ENCODE measurements at places on chromosomes 4 and X.

GRCh38 chr4:76233967-76234678, 17.4 kb upstream of the FAM47E start:
- DNase-seq, result no peak

- peak; percentile 75 for DNase-seq
These were observed 72.7 kb upstream of the BOD1L1 start for GRCh38 chr4:13700021-13700857.

- no peak for DNase-seq
These were observed 21.8 kb downstream of the ADAM29 start for GRCh38 chr4:174940002-174940401.

DNA sequence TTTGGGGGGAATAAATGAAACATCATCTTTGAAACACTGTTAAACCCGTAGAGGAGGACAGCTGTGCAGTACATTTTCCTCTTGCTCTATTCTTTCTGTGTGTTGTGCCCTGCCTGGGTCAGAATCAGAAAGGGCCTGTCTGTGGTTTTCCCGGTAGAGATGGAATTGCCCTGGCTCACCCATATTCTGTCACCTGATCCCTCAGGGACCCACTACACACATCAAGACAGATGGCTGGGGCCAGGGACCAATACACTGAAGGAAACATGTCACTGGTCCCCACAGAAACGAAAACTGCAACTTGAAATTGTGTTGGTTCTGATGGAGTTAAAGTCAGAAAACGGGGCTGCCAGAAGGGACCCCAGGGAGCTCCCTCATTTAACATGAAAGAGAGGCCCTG, 114.9 kb downstream of the ZNF827 start:
- no peak for DNase-seq

DNA sequence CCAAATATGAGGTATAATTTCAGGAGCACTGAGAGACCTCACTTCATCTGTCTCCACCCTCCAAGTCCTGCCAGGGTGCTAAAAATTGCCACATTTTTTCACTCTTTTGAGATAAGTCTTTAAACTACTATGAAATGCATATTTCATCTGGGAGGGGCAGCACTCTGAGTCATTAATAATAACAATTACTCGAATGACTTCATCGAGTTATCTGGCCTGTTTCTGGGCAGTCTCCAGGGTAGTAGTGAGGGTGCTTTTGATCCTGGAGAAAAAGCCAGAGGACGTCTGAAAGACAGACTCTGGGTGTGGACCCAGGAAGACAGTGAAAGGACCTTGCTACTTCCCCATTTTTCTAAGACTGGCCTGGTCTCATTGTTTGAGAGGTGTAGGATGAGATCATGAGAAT, 42.3 kb upstream of the SRD5A3 start:
- peak; percentile 92 for DNase-seq

- DNase-seq, result no peak
These were observed 845 bp downstream of the ZAR1 start for GRCh38 chr4:48490680-48491513.

DNA sequence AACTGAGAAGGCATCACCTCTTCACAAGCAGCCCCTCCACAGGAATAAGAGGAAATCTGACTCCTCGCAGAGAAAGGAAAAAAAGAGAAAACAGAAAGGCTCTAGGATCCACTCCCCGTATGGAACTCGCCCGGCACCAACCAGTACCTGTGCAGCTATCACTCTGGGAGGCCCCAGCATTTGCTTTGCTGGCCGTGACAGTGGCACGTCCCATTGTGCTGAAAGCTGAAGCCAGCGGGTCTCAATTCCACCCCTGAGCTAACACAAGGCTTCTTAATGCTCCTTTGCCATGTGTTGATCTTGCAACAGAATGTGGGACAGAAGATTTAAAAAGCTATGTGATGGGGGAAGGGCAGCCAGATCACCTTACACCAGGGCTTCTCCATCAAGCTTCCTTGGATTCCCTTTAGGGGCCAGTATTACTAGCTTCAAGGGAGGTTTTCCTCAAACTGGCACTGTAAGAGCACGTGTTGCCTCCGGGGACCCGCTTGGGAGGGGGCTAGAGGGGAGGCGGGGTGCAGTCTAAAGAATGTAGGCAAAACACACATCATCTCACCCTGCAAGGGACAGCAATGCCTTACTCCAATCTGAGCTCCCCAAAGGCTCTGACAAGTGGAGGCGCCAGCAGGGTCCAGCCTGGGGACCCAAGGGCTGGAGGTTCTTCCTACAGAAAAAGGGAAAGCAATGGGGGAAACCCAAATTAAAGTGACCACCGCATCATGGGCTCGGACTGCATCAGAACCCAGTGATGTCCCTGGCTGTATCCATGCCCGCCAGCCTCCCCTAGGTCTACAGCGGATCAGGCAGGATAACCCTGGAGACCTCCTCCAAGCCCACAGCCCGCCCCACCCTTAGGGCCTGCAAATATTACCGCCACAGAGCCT, 1.2 kb downstream of the USP46 start:
- DNase-seq, result peak; percentile 40

GRCh38 chr4:8439168-8439567, 1.4 kb downstream of the ACOX3 start:
- DNase-seq, result no peak

DNA sequence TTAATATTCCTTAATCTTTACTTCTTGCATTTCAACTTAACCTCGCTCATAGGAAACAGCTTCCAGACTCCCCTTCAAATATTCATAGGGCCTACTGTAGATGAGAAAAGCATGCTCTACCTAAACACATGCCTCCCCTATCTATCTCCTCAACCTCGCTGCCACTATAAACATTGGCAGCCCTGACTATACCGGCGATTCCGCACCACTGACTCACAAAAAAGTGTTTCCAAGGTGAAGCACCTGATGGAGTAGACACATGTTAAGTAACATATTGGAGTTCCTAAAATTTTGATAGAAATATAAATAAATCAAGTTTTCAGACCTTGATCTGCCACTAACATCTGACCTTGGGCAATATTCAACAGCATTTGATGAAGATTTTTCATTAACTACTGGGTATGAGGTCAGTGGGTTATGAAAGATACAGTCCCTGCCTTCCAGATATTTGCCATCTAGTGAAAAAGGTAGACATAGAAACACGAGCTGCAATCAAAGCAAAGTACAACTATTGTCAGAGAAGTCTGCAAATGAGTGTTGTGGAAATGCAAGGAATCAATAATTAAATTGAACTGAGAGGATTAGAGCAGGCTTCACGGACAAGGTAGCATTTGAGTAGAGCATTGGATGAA, 184.2 kb downstream of the MAML3 start:
- DNase-seq, result no peak

GRCh38 chrX:106931831-106932491, 11.8 kb downstream of the CLDN2 start:
- no peak for DNase-seq

DNA sequence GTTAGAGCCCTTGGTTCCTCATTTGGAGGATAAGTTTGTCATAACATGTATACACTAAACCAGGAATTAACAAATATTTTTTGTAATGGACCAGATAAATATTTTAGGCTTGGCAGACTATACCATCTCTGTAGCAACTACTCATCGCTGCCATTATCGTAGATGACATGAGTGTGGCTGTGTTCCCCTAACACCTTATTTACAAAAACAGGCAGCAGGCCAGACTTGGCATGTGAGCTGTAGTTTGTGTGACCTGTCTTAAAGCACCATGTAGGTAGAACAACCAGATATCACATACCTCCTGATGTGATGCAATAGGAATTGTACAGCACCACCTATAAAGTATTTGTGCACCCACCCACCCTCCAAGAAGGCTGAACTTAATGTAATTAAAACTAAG, 82.0 kb downstream of the RASGEF1B start:
- DNase-seq, result no peak

- DNase-seq, result no peak
These were observed 75.7 kb downstream of the RBM47 start for GRCh38 chr4:40553995-40554394.

- DNase-seq, result no peak
These were observed 69.0 kb upstream of the IQCM start for GRCh38 chr4:149884529-149885181.

DNA sequence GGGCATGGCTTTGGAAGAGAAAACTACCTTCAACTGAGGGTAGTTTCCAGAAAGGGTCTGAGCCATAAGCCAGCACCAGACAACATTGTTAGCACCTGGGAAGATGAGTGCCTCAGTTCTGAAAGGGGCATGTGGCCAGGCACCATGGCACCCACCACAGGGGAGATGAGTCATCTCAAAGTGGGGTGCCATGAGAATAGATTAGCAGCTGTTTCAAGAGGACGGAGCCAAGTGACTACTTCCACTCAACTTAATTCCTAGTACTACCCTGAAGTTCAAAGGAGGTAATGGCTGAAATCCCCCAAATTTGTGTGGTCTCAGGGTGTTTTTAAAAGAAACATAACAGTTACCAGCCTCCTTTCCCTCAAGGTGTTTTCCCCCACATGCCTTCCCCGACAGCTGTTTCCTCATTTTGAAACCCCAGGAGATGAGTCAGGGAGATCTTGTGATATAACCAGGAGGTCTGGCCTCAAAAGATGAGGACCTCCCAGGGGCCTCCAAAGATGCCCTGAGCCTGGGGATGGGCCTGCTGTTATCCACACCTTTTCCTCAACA, 27.8 kb upstream of the FTHL17 start:
- no peak for DNase-seq

All from fibroblast of skin of back (primary cell).